ENCODE measurements at places on chromosomes 12 and 14.
A peak's percentile ranks its signal among the peaks of the same experiment; 100 is the strongest.

- no peak for DNase-seq
Measured at GRCh38 chr12:95187865-95188415, 29.3 kb downstream of the FGD6 start.

- no peak for DNase-seq
Measured at GRCh38 chr14:44586910-44587309, 79.8 kb upstream of the FSCB start.

DNA sequence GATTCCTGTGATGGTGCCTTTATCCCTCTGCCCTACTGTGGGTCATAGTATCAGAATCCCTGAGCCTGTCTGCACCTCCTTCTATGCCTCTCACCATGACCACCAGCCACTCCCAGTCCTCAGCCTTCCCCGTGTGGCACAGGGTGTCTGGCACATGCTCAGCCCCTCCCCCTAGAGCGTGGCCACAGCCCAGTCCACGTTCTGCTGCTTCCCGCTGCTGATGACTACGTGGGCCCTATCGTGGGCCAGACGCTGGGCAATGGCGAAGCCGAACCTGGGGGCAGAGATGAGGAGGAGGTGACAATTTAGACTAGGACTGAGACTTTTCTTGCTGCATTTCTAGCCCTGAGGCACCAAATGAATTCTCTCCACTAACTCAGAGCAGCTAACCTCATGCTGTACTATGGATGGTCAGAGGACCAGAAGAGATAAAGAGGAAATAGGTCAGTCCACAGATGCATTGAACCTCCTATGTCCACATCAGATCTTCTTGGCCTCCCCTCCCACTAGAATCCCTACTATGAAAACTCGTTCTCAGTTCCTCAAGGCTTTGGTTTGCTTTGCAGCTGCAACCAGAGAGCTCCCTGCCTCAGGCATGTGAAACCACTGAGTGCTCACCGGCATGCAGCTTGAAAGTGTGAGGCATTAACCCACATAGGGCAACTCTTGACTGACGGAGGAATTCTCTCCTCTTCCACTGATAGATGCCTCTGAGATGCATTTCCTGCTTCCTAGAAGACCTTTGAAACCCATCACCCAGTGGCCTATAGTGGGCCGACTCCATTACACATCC is 126.3 kb upstream of the DHRS4 start:
- DNase-seq: no peak

DNA sequence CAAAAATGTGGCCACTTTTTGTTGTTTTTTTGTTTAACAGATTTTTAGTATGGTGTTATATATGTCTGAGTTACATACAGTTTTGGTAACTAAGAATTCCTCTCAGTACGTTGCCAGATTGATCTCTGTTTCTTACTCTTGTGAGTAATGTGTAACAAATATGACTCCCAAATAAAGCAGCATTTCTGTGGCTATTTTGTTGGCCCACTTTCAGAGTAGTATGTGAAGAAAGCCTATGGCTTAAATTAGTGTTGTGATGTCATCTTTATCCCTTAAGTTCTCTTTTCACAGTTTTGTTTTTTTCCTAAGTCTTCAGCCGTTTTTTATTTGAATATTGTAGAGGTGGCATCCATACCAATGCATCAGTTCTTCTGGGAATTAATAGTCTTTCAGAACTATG is 10.7 kb downstream of the PCNX4 start:
- DNase-seq: no peak

GRCh38 chr12:54701940-54702592 is 53.9 kb upstream of the DCD start:
- peak; percentile 57 for DNase-seq

DNA sequence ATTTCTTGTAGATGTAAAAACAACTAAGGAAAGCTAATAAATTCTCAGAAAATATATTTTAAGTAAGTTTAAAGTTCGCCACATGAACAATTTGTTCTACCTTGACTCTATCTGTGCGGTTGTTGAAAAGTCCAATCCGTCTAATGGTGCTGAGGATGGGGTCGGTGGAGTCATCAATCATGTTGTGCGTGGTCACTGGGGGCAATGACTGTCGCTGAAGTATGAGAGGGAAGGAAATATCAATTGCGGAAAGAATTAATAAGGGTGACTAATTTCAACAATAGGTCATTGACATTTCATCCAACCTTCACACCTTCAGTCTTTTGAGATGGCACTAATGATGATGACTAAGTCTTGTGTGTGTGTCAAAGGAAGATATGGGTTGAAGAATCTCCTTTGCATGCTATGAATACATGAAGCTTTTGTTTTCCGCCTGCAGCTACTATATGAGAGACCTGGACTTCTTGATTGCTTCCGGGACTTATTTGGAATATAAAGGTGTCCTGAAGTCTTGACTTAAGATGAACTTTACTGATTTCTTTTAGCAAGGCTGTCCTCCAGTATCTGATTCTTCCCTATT is 32.1 kb downstream of the SPX start:
- no peak for DNase-seq

GRCh38 chr12:25182765-25183164 is 12.2 kb downstream of the DNAI7 start:
- DNase-seq: no peak

- DNase-seq: no peak
Measured at GRCh38 chr14:61351477-61351876, 30.1 kb downstream of the PRKCH start.

GRCh38 chr14:69443296-69443805 is 41.2 kb upstream of the PLEKHD1 start:
- no peak for DNase-seq

DNA sequence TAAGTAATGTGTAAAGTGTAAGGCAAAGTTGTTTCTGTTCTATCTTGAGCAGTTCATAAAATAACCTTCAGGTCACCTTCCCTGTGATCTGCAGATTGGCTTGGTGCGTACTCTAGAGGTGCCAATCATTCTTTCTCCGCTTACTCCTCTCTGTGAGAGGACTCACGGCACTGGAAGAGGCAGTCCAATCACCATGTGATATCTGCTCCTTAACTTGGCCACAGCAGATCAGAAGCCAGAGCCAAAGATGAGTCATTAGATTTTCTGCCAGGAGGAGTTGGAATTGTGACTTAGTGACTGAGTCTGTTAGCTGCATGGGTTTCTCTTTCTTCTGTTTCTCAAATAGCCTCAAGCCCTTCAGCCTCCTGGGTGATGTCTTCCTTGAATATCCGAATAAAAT is 165.5 kb downstream of the SLC41A2 start:
- no peak for DNase-seq

DNA sequence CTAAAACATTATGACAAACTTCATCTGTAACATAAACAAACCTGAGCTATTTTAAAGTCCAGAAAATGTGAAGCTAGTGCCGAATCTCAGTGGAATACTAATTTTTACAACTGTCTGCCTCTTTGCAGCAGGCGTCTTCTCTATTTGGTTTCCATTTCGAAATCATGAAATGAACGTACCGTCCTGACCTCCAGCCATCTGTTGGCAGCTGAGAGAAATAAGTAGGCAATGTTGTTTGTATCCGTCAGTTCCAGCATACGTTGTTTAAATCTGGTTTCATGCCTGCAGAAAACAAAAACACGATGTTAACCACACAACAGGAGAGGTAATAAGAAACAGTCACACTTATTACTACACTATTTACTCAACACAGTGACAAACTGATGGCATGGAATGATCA is 54.3 kb upstream of the KCNJ8 start:
- DNase-seq: no peak

- DNase-seq: no peak
Measured at GRCh38 chr12:98592825-98593322, 612 bp upstream of the SLC25A3 start.

DNA sequence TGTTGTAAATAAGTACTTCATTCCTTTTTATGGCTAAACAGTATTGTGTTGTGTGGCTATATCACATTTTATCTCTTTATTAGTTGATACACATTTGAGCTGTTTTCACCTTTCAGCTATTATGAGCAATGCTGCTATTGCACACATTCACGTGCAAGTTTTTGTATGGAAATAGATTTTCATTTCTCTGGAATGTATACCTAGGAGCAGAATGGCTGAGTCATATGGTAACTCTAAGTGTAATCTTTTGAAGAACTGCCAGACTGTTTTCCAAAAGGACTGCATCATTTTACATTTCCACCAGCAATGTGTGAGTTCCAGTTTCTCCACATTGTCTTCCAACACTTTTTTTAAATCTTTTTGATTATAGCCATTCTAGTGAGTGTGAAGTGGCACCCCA is 134.0 kb downstream of the SRGAP1 start:
- DNase-seq: no peak

DNA sequence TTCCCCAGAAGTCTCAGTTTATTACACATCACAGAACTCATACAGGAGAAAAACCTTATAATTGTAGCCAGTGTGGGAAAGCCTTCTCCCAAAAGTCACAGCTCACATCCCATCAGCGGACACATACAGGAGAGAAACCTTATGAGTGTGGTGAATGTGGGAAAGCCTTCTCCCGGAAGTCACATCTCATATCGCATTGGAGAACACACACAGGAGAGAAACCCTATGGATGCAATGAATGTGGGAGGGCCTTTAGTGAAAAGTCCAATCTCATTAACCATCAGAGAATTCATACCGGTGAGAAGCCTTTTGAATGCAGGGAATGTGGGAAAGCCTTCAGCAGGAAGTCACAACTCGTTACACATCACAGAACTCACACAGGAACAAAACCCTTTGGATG is 20.1 kb downstream of the ZNF84 start:
- no peak for DNase-seq

- no peak for DNase-seq
Measured at GRCh38 chr14:104298458-104298857, 160.1 kb downstream of the KIF26A start.

GRCh38 chr12:81141217-81141616 is 63.3 kb downstream of the ACSS3 start:
- DNase-seq: no peak

DNA sequence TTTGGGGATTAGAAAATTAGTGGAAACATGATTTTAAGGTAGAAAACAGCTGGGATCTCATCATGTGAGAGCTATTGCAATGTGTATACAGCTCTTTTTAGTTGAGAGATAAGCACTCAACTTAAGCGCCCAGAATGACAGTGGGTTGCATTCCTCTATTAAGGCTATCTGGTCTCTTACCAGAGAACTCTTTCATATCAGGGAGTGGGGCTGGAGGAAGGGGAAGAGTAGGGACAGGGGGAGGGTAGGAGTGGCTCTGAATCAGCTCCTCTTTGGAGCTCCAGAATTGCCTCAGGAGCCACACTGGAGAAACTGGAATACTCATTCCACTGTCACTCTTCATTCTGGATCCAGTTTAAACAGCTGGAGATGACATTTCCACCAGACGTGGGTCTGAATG is 9.2 kb upstream of the PLEKHG3 start:
- DNase-seq: no peak

DNA sequence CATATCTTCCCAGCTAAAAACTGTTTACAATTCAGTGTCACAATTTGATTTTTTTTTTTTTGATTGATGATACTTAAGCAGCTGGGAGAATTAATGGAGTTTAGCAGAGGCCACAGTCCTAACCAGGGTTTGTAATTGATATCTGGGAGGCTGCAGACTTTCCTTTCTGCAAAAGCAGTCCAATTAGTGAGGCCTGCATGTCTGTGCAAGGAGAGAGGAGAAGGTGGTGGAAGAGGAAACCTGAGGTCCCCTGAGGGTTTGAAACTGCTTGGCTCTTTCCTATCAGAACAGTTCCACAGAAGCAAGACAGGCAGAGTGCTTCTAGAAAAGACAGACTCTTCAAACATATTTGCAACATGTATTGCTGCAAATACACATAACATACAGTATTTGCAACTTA is 160.8 kb upstream of the KRR1 start:
- DNase-seq: no peak

GRCh38 chr12:9347328-9348127 is 139.3 kb upstream of the PZP start:
- DNase-seq: no peak

GRCh38 chr14:69955855-69956845 is 76.9 kb downstream of the SMOC1 start:
- DNase-seq: no peak

- DNase-seq: no peak
Measured at GRCh38 chr14:94701861-94702370, 68.0 kb downstream of the GSC start.

GRCh38 chr14:91891101-91891500 is 23.8 kb upstream of the TC2N start:
- DNase-seq: no peak

DNA sequence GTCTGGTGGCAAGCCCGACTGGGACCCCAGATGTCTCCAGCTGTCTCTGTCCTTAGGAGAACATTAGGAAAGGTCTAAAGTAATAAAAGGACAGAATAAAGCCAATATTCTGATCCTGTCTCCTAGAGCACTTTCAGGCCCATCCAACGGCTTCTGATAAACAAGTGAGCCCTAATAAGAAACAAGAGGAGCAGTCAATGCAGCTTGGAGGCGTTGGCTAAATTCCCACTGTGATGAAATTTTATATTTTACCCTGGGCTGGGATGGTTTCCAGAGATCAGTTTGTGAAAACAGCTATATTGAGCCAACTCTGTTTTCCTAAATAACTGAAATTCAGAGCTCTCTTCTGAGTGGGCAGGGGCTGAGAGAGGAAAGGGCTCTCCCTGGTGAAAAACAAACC is 55.5 kb upstream of the SRRM4 start:
- no peak for DNase-seq

DNA sequence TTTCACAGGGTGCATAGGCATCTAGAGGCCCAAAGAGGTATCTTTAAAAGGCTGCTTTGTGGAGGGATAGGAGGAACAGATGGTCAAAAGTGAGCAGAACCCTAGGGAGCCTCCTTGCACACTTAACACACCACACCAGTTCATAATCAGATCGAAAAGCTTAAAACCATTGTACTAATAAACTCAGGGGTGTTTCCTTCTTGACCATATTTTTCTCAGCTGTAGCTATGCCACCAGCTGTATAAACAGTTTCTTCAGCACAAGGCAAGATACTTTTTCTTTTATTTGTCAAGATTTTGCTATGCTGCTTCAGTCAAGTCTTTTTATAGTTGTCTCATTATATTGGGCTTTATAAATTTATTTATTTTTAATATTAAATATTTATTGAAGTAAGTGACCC is 88.7 kb downstream of the RIC8B start:
- DNase-seq: no peak

- no peak for DNase-seq
Measured at GRCh38 chr12:49847161-49847560, 4.3 kb upstream of the BCDIN3D start.

GRCh38 chr14:30142216-30142615 is 214.6 kb upstream of the PRKD1 start:
- no peak for DNase-seq

- DNase-seq: no peak
Measured at GRCh38 chr12:106709068-106709511, 65.4 kb upstream of the RIC8B start.

DNA sequence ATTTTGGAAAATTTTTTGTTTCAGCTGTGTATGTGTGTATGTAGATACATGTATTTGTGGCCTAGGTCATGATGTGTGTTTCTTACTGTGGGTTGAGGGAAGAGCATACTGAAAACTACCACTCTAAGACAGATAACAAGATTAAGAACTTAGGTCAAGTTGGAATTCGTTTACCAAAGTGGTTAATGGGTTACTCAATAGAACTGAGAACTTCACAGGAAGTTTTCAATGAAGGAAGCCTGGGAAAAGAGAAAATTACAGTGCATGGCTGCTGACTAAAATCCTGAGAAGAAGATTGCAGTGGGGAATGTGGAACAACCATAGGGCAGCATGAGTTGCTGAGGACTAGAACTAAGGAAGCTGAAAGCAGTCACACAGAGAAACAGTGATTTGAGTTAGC is 21.4 kb upstream of the FOXG1 start:
- DNase-seq: no peak

Measured in SK-N-MC (cell line).